ENCODE measurements at places on chromosomes 7 and 10.

DNA sequence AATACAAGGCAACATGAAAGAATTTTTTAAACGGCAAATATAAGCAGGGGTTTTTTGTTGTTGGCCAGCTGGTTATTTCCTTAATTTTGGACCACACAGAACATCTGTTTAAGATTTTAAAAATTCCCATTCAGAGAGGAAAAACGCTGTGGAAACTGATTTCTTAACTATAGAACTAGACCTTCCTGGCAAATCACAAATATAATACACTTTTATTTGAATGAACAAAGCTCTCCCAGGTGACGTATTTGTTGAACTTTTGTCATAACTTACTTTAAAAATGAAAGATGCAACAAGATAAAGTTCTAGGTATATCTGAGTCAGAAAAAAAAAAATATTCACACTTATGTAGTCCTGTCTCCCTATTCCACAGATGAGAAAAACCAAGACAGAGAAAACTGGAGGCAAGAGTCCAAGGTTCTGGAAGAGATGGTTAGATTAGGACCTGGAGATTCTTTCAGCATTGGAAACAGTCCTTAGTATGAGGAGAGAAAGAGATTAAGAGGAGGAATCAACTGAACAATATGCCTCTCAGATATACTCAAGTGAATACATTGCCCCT, 269.1 kb downstream of the NEBL start:
- DNase-seq = no peak

GRCh38 chr10:48331436-48331835, 25.0 kb downstream of the MAPK8 start:
- no peak for DNase-seq

DNA sequence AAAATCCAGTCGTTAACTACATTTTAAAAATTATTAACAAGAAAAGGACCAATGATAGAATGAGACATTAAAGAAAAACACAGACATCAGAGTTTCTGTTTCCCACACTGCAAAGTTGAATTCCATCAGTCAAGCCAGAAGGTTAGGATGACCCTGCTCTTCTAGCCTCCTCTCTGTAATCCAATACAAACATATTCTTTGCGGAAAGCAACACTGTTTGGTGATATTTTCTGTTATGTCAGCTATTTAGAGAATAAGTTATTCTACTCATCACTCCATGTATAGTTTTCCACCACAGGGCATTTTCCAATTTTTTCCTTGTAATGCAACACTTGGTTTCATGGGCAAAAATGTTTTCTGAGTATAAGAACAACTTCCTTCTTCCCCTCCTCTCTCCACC, 152.3 kb downstream of the EVX1 start:
- DNase-seq = no peak

- DNase-seq = no peak
These were observed 135.4 kb upstream of the KMT2E start for GRCh38 chr7:104878577-104878976.

DNA sequence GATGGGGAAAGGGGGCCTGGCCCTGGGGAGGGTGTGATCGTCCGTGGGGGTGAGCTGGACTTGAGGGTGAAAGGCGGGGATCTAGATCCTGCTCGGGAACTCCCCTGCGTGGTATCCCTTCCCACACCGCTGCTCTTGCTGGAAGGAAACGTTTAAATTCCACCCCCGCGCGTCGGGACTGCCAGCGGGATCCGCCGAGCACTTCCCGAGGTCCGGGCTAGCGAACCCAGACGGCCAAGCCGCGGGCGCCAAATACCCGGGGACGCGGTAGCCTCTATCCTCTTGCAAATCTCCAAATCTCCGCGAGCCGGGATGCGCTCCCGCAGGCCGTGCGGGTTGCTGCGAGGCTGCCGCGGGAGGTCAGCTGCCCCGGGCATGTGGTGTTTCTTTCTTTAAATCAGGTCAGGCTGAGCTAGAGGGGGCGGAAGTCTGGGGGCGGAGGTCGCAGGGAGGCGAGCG, 904 bp downstream of the NPTX2 start:
- no peak for DNase-seq

DNA sequence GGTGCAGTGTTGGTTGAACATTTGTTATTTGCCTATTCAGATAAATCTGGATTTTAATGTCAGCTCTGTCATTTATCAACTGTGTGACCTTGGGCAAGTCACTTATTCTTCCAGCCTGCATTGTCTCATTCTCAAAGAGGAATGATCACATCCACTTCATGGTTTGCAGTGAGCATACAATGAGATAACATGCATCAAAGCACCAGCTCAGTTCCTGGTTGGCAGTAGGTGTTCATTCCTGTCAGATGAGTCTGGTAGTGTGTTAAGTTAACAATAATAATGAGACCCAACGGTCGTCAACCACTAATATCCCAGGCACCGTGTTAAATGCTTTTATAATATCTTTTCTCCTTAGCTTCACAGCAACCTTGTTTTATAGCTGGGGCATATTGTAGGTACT, 137.3 kb downstream of the SORCS3 start:
- DNase-seq = no peak

DNA sequence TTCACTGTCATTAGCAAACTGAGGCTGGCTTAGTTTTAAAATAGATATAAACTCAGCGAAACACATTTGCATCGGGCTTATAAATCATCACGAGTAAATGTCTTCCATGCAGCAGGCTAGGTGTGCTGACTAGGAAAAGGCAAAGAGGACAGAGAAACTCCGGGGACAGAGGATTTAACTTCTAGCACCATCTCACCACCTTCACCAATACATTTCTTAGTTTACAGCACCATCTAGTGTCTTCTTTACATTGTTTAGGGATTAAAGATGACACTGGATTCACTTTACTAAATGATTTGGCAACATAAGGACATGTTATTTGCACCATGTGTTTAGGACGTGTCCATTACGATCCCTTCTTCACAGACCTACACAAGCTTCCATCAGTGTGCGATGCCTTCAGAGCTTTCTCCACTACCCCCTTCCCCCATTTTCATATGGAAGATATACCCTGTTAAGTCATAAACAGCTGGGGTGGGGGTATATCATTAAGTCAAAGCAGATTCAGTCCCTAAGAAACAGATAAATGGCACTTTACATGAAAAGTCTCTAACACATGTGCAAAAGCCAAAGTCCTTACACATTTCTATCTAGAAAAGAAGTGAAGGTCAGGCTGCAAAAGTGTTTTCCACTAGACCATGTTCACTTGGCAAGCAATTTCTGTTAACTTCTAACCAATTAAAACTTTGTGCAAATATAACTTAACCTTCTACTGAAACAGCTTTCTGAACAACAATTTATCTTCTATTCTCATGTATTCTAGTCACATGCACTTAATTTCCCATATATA, 103.3 kb downstream of the GRB10 start:
- no peak for DNase-seq

DNA sequence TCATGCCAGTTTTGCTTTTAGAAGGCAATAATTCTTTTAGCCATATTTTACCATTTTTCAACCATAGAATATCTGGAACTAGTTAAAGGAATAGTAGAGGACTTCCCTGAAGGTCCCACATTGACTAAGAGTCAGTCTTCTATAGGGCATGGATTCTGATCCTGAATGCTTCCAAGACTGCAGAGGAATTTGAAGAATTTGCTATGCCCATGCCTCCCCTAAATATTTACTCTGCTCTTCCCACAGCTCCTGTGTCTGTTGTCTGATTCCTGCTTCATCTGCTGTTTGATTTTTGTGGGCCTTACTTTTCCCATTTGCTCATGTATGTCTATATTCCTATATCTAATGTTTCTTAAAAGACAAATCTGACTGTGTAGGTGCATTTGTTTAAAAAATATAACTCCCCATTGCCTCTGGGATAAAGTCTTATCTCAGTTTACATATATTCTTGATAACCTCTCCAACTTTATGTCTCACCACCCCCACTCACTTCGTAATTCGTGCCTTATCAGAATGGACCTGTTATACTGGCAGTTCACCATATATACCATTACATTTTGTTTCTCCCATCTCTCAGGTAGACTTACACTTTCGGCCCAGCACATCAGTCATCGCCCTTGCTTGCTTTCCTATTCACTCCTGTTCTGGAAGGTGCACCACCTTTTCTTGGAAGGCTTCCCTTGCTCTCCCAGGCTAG, 33.9 kb downstream of the LRRC4 start:
- DNase-seq = no peak

DNA sequence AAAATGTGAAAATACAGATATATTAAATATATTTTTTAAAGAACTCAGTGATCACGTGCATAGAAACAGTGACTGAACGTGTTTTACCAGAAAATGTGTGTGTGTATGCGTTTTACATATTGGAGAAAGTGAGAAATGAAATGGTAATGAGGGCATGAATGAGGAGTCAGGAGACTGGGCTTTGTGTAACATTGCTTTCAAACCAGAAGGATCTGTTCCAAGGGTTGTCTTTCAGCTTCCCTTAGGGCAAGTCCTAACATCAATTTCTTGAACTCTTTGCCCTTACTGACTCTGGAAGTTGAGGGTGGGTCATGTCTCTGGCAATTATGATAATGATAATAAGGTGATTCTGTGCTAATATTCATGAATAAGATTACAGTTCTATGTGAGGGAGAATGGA, 557.3 kb downstream of the PHTF2 start:
- no peak for DNase-seq

DNA sequence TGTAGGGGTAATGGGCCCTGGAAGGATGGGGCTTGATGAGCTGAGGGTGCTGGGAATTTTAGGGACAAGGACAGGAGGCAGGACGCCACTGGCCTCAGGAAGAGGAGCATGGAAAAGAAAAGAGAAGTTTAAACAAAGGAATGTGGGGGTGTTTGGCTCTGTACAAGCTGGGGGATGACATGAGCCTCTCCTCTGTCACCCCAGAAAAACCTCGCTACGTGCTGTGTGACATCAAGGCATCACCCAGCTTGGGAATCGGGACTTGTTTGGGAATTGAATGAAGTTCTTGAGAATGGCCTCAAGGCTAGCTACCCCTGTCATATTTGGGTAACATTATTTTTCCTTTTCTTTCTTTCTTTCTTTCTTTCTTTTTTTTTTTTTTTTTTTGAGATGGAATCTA, 47.7 kb upstream of the HSPB1 start:
- no peak for DNase-seq

- DNase-seq = no peak
These were observed 61.7 kb downstream of the VOPP1 start for GRCh38 chr7:55510621-55511020.

DNA sequence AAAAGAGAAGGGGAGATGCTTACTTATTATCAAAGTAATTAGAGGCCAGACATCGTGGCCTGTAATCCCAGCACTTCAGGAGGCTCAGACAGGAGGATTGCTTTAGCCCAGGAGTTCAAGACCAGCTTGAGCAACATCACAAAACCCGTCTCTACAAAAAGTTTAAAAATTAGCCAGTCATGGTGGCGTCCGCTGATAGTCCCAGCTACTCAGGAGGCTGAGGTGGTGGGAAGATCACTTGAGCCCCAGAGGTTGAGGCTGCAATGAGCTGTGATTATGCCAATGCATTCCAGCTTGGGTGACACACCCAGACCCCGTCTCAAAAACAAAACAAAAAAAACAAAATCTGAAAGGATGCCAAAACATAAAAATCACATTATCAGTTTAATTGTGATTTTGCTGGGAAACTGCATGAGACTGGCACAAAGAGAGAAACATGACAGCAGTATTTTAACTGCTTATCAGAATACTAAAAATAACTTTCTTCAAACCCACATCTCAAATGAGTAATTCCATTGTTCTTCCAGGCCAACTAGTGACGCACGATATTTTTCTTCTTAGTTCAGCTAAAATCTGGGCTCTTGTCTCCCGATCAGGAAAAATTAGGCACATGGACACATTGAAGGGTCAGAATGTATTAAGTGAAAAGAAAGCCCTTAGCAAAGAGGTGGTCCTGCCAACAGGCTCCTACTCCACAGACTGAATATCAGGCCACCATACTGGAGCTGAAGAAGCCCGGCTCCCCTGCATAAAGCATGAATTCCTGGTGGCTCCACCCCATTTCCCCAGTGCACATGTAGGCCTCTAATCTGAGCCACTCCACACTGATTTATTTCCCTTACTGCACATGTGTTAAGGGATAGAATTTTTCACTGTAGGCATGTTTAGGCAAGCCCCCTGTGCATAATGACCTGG, 9.6 kb upstream of the CCM2 start:
- no peak for DNase-seq

GRCh38 chr7:80498481-80499349, 13.1 kb downstream of the GNAT3 start:
- DNase-seq = no peak

DNA sequence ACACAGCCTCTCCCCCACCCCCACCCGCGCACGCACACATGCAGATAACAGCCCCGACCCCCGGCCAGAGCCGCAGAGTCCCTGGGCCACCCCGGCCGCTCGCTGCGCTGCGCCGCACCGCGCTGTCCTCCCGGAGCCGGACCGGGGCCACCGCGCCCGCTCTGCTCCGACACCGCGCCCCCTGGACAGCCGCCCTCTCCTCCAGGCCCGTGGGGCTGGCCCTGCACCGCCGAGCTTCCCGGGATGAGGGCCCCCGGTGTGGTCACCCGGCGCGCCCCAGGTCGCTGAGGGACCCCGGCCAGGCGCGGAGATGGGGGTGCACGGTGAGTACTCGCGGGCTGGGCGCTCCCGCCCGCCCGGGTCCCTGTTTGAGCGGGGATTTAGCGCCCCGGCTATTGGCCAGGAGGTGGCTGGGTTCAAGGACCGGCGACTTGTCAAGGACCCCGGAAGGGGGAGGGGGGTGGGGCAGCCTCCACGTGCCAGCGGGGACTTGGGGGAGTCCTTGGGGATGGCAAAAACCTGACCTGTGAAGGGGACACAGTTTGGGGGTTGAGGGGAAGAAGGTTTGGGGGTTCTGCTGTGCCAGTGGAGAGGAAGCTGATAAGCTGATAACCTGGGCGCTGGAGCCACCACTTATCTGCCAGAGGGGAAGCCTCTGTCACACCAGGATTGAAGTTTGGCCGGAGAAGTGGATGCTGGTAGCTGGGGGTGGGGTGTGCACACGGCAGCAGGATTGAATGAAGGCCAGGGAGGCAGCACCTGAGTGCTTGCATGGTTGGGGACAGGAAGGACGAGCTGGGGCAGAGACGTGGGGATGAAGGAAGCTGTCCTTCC, 620 bp downstream of the EPO start:
- no peak for DNase-seq

DNA sequence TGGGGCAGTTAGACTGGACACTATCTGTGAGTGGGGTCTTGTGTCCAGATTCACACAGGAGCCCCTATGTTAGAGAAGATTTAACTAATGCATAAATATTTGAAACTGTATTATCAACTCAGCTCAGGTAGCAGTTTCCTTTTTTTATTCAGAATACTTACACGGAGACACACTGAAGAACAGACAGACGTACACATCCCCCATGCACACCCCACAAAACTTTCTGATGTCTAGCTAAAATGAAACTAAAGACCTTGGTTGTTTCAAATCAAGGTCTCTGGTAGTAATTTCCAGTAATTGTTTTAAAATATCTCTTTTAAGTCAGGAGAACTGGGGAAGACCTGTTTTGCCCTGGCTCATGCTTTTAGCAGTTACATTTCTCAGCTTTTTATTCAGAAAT, 55.7 kb upstream of the PRKCQ start:
- DNase-seq = no peak

- no peak for DNase-seq
These were observed 18.2 kb downstream of the COL17A1 start for GRCh38 chr10:104067525-104067924.

GRCh38 chr10:132146941-132147915, 39.5 kb upstream of the DPYSL4 start:
- DNase-seq = no peak
